Activated T-helper 9 cell treated with anti-CD3 and anti-CD28 coated beads, Interleukin-2, amount 50 U/mL, for 16 hours (primary cell): ENCODE measurements at places on chromosomes 5 and 9.

DNA sequence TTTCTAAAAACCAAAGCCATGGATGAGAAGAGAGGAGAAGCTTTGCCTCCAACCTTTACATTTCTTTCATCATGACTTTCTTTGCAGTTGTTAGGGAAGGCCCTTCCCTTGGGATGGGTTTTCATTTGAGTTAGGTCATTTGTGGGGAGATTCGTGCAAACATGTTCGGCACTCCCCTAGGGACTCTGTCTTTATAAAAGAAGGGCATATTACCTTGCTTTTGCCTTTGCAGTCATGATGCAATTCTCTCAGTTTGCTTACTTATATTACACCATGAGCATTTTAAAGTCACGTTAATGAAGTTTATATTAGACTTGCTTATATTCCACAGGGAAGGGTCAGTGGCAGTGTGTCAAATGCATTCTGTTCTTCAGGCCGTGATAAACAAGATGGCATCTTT, 289.3 kb upstream of the WWC1 start:
- no peak for DNase-seq

GRCh38 chr5:133781436-133782225, 169.3 kb upstream of the FSTL4 start:
- DNase-seq, result no peak

GRCh38 chr5:132017316-132017715, 5.9 kb upstream of the ACSL6 start:
- DNase-seq, result no peak

- DNase-seq, result no peak
Measured at GRCh38 chr5:177154003-177154643, 20.6 kb downstream of the NSD1 start.

GRCh38 chr5:11977904-11978303, 73.7 kb upstream of the CTNND2 start:
- no peak for DNase-seq

GRCh38 chr5:63803165-63803564, 159.1 kb downstream of the HTR1A start:
- DNase-seq, result no peak

DNA sequence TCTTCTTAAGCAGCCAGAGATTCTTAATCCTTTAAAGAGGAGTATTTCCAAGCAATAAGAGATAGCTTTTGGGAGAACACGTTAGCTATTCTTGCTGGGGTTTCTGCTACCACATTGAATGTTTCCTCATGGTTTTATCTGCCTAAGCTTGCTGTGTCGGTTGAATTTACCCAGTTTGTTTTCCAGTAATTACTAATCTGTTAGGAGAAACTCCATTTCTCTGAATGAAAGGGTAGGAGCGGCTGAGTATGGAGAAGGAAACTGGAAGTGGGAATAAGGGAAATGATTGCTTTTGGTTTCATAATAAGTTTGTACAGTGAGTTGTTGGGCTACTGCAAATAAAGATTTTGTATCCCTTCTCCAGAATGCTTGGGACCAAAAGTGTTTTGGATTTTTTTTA, 1.2 kb downstream of the JAK2 start:
- no peak for DNase-seq

- no peak for DNase-seq
Measured at GRCh38 chr9:88477300-88477751, 57.7 kb upstream of the NXNL2 start.

DNA sequence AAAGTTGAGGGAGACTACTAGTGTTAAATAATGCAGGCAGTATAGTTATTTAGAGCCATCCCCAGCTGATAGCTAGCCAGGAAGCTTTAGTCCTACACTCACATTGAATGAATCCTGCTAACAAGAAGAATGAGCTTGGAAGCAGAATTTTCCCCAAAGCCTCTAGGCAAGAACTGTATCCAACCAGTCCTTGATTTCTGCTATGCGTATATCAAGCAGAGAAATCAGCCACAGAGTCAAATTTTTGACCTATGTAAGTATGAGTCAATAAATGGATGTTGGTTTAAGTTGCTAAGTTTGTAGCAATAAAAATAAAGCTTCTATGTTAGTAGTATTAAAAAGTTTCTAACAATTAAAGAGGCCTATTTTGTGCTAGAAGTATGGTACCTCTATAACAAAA, 672.1 kb upstream of the CHD1 start:
- DNase-seq, result no peak

DNA sequence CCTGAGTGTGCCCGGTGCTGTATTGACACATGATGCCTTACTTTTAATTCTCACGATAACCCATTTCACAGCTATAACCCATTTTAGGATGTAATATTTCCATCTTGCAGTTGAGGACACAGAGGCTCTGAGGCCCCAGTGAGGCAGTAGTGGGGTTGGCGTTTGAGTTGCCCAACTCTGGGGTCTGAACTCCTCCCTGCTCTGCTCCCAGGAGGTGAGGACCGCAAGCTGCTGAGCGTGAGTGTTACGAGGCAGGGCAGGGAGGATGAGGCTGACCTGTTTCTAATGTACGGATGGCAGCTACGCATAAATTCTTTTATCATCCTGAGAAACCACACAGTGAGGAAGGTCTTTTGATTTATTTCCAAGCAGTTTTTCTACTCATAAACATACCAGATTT, 11.4 kb downstream of the LRRC8A start:
- no peak for DNase-seq

- no peak for DNase-seq
Measured at GRCh38 chr5:192970-193831, 1.9 kb downstream of the LRRC14B start.

- no peak for DNase-seq
Measured at GRCh38 chr5:83931969-83932368, 211.3 kb upstream of the HAPLN1 start.

DNA sequence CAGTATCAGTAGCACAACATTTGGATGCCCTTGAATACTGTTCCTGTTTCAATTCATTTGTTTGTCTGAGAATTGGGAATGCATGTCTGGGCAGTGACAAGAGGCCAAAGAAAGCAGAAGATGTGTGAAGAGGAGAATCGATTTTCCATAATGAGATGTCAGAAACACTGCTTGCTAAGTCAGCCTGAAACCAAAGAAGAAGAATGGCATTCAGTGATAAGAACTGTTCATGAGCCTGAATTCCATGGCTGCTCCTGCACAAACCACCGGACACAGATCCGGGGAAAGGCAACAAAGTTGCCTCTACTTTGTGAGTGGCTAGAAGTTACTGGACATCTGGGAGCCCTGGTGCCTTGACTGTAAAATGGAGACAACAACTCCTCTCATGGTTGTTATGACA, 207.2 kb upstream of the RASEF start:
- DNase-seq, result no peak

GRCh38 chr9:21761309-21761901, 41.0 kb upstream of the MTAP start:
- no peak for DNase-seq

DNA sequence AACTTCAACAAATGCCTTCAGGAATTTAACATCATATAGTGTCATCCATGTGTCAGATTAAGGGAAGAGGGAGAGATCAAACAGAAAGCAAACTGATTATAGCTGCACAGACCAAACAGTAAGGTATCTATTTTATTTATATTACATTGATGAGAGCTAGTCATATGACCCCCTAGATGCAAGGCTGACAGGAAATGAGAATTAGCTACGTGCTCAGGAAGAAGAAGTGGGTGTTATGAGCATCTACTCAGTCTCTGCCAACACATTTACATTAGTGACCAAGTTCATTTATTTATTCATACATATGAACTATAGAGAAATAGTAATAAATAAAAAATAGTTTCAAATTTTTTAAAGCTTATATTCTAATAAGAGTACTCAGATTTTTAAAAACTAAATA, 787.3 kb downstream of the KCTD16 start:
- no peak for DNase-seq

- no peak for DNase-seq
Measured at GRCh38 chr5:149036970-149037369, 25.9 kb downstream of the SH3TC2 start.

- DNase-seq, result no peak
Measured at GRCh38 chr5:38555354-38556087, 925 bp downstream of the LIFR start.

GRCh38 chr5:51652980-51653379, 269.7 kb downstream of the ISL1 start:
- no peak for DNase-seq

- DNase-seq, result no peak
Measured at GRCh38 chr5:16827755-16828154, 108.3 kb downstream of the MYO10 start.

- no peak for DNase-seq
Measured at GRCh38 chr9:93652604-93653592, 76.5 kb downstream of the PHF2 start.

- DNase-seq, result no peak
Measured at GRCh38 chr5:23089286-23089685, 236.1 kb upstream of the CDH12 start.

- no peak for DNase-seq
Measured at GRCh38 chr5:164688437-164688836, 1183.0 kb downstream of the MAT2B start.

- no peak for DNase-seq
Measured at GRCh38 chr9:35108461-35108860, 5.5 kb upstream of the STOML2 start.

DNA sequence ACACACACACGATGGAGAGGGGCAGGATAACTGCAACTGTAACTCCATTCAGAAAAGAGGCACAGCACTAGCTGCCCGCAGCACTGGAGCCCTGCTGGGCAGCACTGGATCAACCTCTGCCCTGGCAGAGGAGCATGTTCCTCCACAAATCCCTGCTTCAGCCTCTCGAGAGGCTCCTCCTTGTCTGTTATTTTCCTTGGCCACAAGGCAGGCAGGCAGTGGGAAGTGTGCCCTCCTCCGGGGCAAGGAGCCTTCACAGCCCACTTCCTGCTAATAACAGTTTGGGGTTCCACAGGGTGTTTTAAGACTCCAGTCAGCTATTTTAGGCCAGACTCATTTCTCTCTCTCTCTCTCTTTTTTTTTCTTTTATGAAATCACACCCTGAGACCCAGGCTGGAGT, 11.8 kb downstream of the FXN start:
- no peak for DNase-seq

- DNase-seq, result no peak
Measured at GRCh38 chr5:64923151-64923685, 154.5 kb downstream of the CWC27 start.

GRCh38 chr9:10005206-10005605, 607.6 kb downstream of the PTPRD start:
- no peak for DNase-seq

DNA sequence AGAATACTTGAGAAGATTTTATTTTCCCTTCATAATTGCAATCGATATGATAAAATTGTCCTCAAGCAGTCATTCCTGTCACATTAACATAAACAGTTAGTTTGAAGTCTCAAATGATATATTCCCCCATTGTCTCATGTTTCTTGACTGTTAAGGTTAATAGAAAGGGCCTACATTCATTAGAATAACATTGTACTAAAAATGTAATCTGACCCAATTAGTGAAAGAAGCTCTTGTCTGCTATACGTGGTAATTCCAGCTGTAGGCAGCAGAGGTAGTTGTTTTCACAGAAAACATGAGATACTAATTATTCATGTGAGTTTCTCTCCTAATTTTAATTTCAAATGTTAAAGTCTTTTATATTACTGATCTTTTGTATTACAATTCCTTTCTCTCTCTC, 25.9 kb upstream of the AP3B1 start:
- no peak for DNase-seq

GRCh38 chr5:59069438-59070079, 486.7 kb downstream of the RAB3C start:
- no peak for DNase-seq

DNA sequence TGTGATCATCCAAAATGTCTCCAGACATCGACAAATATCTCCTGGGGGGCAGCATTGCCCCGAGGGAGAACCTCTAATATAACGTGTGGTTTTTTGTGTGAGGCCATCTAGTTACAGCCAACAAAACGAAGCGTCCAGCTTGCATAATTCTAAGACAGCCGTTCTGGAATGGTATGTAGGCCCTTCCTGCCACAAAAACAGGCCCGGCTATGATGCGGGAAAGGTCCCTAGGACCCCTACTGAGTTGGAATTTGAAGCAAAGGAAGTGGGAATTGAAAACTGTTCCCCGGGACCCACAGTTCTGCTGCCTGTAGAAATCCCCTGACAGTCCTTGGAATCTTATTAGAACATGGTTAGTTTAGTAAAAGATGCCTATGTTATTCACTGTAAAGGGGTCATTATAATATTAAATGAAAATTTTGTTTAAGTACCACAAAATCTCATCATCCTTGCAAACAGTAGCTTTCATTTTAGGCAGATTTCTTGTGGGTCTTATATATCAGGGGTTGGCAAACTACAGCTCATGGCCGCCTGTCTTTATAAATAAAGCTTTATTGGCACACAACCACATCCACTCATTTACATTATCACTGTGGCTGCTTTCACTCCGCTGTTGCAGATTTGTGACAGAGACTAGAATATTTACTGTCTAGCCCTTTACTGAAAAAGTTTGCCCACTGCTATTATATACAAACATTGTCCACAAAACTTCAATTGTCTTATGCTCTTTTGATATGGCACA, 70.7 kb downstream of the MSX2 start:
- DNase-seq, result no peak

- no peak for DNase-seq
Measured at GRCh38 chr5:107704681-107705401, 34.1 kb upstream of the EFNA5 start.

GRCh38 chr5:16994565-16994964, 58.5 kb upstream of the MYO10 start:
- DNase-seq, result no peak

DNA sequence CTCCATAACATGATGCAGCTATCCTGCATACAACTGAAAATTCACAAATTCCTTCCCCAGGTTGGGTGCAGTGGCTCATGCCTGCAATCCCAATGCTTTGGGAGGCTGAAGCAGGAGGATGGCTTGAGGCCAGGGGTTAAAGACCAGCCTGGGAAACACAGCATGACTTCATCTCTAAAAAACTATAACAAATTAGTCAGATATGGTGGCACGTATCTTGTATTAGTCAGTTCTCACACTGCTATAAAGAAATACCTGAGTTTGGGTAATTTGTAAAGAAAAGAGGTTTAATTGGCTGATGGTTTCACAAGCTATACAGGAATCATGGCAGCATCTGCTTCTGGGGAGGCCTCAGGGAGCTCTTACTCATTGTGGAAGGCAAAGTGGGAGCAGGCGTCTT, 56.4 kb upstream of the DAPK1 start:
- DNase-seq, result no peak
